ENCODE measurements at places on chromosomes 1 and 21. TPM values are rescaled to one million over a fixed set of nuclear protein-coding genes. Genes with fewer than 3 reads are reported as not detected.

- no peaks in the 10 kb centered on the region for H3K36me3 ChIP-seq
- peaks cover 7% of the 10 kb centered on the region for H3K4me1 ChIP-seq
- no peak overlapping the region for H3K4me3 ChIP-seq
- DNase-seq: no peak
- H3K27ac ChIP-seq: no peak overlapping the region
Measured at GRCh38 chr1:93502571-93502970, 54.7 kb downstream of the FNBP1L start.

Gene RHOU
- total RNA-seq: 22.9 TPM

Gene EYA3
- total RNA-seq: 20.4 TPM

- H3K36me3 ChIP-seq: no peaks in the 10 kb centered on the region
- no peaks in the 10 kb centered on the region for H3K4me1 ChIP-seq
- H3K4me3 ChIP-seq: no peak overlapping the region
Measured at GRCh38 chr1:173925306-173926242, 8.4 kb upstream of the SERPINC1 start.

Gene ERO1B
- 8.5 TPM for total RNA-seq

Gene AVPR1B
- not detected for total RNA-seq

DNA sequence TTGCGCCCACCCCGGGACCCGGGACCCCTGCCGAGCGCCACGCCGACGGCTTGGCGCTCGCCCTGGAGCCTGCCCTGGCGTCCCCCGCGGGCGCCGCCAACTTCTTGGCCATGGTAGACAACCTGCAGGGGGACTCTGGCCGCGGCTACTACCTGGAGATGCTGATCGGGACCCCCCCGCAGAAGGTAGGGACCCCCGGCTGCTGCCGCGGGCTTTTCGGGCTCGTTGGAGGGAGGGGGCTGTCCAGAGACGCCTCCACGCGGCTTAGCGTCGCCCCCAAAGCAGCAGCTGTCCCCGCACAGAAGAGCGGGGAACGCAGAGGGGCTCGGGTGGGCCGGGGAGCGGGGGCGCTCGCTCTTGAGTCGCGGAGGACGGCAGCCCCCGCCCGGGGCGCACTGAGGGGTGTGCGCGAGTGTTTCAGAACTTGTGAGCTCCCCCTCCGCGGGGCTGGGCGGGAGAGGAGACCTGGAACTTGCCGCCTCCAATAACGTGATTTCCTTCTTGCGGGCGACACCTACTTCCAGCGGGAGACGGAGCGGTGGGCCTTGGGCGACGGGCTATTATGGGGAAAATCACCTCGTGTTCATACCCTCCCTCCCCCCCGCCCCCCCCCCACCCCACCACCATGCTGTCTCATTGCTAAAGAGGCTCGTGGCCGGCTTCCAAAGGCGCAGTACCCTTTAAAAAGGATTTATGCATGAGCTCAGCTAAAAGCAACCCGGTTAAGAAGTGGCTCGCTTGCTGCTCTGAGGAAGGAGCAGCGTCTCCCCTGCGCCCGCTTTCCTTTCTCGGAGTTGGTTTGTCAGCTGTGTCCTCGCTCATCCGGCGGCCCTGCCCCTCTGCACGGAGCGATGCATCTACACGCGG, 664 bp downstream of the BACE2 start:
- H3K4me1 ChIP-seq: no peaks in the 10 kb centered on the region
- no peaks in the 10 kb centered on the region for H3K27me3 ChIP-seq
- peak overlapping the region; percentile 75 for H3K4me3 ChIP-seq

DNA sequence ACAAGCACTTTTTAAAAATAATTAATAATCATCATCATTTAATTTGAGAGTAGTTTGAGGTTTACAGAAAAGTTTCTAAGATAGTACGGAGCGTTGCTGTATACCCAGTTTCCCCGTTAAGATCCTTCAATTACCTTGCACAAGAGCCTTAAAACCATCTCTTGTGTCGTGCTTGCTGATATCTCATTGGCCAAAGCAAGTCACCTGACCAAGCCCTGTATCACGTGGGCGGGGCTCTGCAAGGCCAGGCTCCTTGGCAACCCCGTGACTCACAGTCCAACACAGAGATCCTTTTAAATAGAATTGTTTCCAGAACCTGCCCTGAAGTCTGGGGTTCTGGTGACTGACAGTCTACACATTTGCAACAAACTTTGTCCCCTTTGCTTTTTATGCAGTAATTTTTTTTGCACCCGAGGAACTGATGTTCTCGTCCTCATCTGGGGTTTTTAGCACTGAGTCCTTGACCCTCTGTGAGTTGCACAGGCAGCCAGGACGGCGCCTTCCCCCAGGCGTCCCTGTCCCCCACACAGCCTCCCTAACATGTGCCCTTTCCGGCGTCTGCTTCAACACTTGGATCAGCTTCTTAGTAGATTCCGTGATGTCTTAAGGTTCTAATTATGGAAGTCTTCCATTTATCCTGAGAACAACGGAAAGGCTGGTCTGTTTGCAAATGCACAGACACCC, 183.3 kb upstream of the TMEM51 start:
- no peak for DNase-seq
- H3K27me3 ChIP-seq: no peaks in the 10 kb centered on the region
- H3K4me3 ChIP-seq: no peak overlapping the region
- H3K36me3 ChIP-seq: no peaks in the 10 kb centered on the region

- no peak overlapping the region for H3K27ac ChIP-seq
- no peaks in the 10 kb centered on the region for H3K4me1 ChIP-seq
- DNase-seq: no peak
- no peaks in the 10 kb centered on the region for H3K36me3 ChIP-seq
- H3K27me3 ChIP-seq: no peaks in the 10 kb centered on the region
Measured at GRCh38 chr1:241387216-241387615, 30.2 kb upstream of the RGS7 start.

Gene AGTRAP
- 64.5 TPM for total RNA-seq

Gene GJA8
- total RNA-seq: not detected

- no peak for DNase-seq
- no peak overlapping the region for H3K27ac ChIP-seq
- no peak overlapping the region for H3K4me3 ChIP-seq
- no peaks in the 10 kb centered on the region for H3K4me1 ChIP-seq
- H3K36me3 ChIP-seq: no peaks in the 10 kb centered on the region
- H3K27me3 ChIP-seq: no peaks in the 10 kb centered on the region
Measured at GRCh38 chr1:112797224-112797623, 82.1 kb upstream of the PPM1J start.

GRCh38 chr1:52551507-52552235, 1.2 kb downstream of the TUT4 start:
- H3K27me3 ChIP-seq: no peaks in the 10 kb centered on the region
- peak overlapping the region; percentile 89 for H3K27ac ChIP-seq
- H3K4me1 ChIP-seq: peaks cover 20% of the 10 kb centered on the region
- DNase-seq: no peak
- peak overlapping the region; percentile 98 for H3K4me3 ChIP-seq

DNA sequence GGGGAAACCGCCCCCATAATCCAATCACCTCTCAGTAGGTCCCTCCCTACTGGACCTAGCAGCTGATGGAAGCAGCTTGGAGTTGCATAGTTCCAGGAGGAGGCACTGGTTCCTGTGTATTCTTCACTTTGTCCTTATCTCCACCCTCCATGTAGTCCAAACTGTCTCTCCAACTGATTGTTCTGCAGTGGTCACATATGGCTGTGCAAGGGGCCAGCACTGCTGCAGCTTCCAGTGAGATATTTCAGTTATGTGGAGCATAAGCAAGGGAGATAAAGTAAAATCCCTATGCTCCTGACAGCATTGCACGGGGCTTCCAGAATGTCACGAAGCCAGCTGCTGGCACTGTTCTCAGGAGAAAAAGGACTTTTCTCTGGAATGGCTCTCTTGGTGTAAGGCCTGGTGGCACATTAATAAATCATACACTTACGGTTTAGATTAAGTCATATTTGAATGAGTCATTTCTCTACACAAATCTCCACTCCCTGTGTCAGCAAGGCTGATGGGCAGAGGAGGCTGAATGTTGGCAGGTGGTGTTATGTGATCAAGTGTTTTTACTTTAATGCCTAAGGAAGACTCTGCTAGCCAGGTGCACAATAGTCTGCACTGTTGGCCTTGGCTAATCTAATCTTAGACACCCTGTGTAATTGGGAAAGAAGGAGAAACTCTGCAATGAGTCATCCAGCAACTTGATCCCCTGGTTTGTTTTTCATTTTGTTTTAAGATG, 93.4 kb downstream of the KCNK1 start:
- H3K27ac ChIP-seq: no peak overlapping the region
- DNase-seq: no peak
- H3K4me1 ChIP-seq: no peaks in the 10 kb centered on the region

Gene AMY1A
- 5.8 TPM for total RNA-seq

GRCh38 chr1:118158924-118159323, 26.1 kb downstream of the SPAG17 start:
- H3K27me3 ChIP-seq: no peaks in the 10 kb centered on the region
- no peaks in the 10 kb centered on the region for H3K36me3 ChIP-seq
- H3K4me1 ChIP-seq: no peaks in the 10 kb centered on the region
- no peak overlapping the region for H3K4me3 ChIP-seq

GRCh38 chr1:6178751-6179563, 1.2 kb downstream of the CHD5 start:
- H3K4me1 ChIP-seq: peaks cover 13% of the 10 kb centered on the region
- DNase-seq: no peak
- no peaks in the 10 kb centered on the region for H3K36me3 ChIP-seq
- no peak overlapping the region for H3K27ac ChIP-seq
- H3K4me3 ChIP-seq: peak overlapping the region; percentile 21
- peaks cover 48% of the 10 kb centered on the region for H3K27me3 ChIP-seq

Gene ALX3
- total RNA-seq: not detected

DNA sequence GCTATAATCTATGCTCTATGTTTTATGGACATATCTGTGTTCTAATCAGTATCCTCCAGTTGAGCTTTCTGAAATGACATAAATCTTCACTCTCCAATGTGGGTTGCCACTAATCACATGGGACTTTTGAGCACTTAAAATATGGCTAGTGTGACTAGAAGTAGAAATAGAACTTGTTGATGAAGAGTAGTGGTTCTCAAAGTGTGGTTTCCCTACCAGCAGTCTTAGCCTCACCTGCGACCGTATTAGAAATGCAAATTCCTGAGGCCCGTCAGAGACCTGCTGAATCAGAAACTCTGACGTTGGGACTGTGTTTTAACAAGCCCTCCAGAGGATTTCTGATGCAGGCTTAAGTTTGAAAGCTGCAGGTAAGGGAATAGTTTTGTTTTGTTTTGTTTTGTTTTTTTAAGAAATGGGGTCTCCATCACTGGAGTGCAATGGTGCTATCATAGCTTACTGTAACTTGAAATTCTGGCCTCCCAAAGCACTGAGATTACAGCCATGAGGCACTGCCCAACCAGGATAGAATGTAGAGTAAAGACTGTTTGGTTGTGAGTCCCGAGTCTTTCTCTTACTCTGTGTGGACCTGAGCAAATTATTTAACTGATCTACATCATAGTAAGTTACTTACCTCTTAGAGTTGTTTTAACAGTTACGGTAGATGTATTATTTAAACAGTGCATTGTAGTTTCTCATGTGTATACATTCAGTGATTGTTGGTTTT, 21.7 kb downstream of the GLRX2 start:
- peaks cover 70% of the 10 kb centered on the region for H3K36me3 ChIP-seq
- H3K4me3 ChIP-seq: no peak overlapping the region
- no peak for DNase-seq
- H3K4me1 ChIP-seq: no peaks in the 10 kb centered on the region
- no peak overlapping the region for H3K27ac ChIP-seq

Gene RBP7
- total RNA-seq: 8.5 TPM

- H3K36me3 ChIP-seq: no peaks in the 10 kb centered on the region
- no peak overlapping the region for H3K4me3 ChIP-seq
- no peak overlapping the region for H3K27ac ChIP-seq
- H3K27me3 ChIP-seq: no peaks in the 10 kb centered on the region
Measured at GRCh38 chr1:3599816-3600215, 11.5 kb downstream of the MEGF6 start.

DNA sequence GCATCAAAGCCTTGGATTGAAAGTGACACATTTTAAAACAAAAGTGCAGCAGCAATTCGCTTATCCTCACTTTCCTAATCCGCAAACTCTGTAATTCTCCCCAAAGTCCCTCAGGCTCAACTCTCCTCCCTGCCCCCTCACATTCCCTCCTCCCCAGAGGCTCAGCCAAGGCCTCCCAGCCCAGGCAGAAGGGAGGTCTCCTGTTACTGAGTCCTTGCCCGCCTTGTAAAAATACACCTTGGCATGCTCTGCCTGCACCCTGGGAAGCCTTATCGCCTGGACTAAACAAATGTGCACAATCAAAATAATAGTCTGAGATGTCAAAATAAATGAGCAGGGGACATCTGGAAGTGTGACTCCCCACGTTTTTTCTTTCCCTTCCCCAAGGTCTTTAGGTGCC, 109.7 kb downstream of the PLXNA2 start:
- DNase-seq: no peak
- peaks cover 29% of the 10 kb centered on the region for H3K4me1 ChIP-seq
- no peak overlapping the region for H3K4me3 ChIP-seq
- H3K27ac ChIP-seq: no peak overlapping the region
- peaks cover 20% of the 10 kb centered on the region for H3K36me3 ChIP-seq

Gene C1orf185
- not detected for total RNA-seq

DNA sequence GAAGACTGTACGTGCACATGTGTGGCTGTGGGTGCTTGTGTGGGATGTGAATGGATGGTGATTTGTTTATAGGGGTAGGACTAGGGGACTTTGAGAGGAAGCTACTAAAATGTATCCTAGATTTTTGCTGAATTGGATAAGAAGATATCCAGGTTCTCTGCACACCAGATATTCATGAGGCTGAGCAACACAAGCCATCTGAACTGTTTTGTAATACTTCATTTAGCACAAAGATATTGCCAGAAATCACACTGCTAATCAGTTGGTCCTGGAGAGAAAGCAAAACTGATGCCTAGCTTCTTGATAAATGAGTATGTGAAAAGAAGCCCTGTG, 135.3 kb downstream of the NOS1AP start:
- no peak overlapping the region for H3K27ac ChIP-seq
- no peaks in the 10 kb centered on the region for H3K36me3 ChIP-seq
- H3K27me3 ChIP-seq: no peaks in the 10 kb centered on the region
- no peak for DNase-seq

DNA sequence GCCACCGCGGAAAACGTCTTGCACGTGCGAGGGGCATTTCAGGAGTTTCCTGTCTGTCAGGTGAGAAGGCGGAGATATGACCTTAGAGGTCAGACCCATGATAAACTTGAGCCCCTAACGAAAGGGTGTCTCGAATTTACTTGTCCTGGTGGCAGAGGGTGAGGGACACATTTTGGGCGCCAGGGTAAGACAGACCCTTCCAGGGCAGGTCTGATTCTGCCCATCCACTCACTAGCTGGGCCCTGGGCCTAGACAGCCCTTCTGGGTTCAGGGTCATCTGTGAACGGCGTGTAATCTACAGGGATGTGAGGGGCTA, 395 bp upstream of the CSRP1 start:
- DNase-seq: no peak
- H3K27ac ChIP-seq: peak overlapping the region; percentile 97
- H3K4me3 ChIP-seq: peak overlapping the region; percentile 79
- H3K4me1 ChIP-seq: peaks cover 73% of the 10 kb centered on the region
- no peaks in the 10 kb centered on the region for H3K27me3 ChIP-seq
- H3K36me3 ChIP-seq: no peaks in the 10 kb centered on the region

DNA sequence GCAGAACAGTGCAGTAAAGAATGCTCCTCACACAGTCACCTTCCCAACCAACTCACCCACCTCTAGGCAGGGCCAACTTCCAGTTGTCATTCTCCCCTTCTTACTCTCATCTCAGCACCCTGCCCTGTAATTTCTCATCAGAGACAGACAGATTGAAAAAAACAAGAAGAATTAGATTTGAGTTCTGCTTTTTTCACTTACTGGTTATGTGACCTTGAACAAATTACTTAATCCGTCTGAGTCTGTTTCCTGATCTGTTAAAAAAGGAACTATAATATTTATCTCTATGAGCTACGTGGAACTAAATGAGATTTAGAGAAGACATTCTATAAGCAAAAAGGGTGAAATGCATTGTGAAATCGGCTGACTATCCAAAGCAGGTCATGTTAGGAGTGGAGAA, 330.3 kb downstream of the ZNF326 start:
- H3K27me3 ChIP-seq: no peaks in the 10 kb centered on the region
- H3K36me3 ChIP-seq: no peaks in the 10 kb centered on the region
- no peaks in the 10 kb centered on the region for H3K4me1 ChIP-seq

All from lower lobe of right lung (tissue), 2 donors.